Fibroblast of pulmonary artery (primary cell): ENCODE measurements at places on chromosomes 6 and 20.
A peak's percentile ranks its signal among the peaks of the same experiment; 100 is the strongest.

GRCh38 chr6:93036835-93037234, 382.5 kb downstream of the EPHA7 start:
- peak; percentile 59 for DNase-seq

- DNase-seq, result peak; percentile 3
Observed at GRCh38 chr6:9140951-9141460, 705.7 kb upstream of the SLC35B3 start.

DNA sequence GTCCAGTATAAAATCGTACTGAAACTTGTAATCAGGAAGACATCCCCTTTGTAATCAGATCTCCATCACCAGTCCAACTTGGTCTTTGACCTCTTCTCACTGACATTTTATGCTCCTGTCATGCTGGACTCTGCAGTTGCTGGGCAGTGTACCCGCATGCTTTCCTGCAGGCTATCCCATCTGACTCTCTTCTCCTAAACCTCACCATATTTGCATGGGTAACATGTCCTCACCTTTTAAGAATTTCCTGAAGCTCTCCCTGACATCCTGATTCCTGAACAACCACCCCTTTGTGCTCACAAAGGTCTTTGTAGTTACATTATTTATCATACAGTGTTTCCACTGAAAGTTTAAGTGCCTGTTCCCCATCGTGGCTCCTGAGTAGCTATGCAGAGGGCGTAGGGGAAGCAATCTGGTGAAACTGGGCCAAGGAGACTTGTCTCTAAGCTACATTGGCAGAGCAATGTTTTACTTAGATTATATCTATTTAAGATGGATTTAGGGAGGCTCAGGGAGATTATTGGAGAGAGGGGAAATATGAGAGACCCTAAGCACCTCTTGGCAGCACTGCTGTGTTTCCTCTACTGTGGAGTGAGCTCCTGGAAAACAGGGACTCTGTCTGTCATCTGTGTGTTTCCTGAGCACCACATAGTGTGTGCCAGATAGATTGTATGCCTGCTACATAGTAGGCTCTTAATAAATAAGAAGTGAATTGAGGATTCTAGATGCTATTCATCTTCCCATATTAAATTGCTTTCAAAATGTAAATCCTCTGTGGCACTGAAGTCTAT, 124.0 kb downstream of the LAMA2 start:
- peak; percentile 3 for DNase-seq

DNA sequence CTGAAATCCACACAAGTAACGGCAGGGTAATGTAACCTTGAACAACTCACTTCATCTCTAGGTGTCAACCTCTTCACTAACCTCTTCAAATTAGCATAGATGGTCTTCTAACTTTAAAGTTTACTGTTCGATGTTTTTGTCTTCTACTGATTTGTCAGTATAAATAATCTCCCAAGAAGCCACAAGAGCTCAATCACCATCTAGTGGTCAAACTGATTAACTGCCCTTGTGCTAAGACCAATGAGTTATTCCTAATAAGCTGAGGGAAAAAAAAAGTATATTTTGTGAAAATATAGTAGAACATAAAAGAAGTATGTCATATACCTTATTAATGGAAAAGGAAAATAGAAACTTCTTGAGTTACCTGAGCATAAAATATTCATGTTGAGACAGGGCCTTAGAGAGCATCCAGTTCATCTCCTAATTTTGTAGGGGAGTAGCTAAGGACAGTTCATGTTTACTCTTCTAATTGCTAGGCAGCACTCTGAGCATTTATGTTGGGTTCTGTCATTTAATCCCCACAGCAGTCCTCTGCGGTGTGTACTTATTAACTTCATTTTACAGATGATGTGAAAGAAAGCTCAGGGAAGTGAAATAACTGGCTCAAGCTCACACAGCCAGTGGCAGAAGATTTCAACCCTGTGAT, 317.1 kb downstream of the ESR1 start:
- DNase-seq, result peak; percentile 84

DNA sequence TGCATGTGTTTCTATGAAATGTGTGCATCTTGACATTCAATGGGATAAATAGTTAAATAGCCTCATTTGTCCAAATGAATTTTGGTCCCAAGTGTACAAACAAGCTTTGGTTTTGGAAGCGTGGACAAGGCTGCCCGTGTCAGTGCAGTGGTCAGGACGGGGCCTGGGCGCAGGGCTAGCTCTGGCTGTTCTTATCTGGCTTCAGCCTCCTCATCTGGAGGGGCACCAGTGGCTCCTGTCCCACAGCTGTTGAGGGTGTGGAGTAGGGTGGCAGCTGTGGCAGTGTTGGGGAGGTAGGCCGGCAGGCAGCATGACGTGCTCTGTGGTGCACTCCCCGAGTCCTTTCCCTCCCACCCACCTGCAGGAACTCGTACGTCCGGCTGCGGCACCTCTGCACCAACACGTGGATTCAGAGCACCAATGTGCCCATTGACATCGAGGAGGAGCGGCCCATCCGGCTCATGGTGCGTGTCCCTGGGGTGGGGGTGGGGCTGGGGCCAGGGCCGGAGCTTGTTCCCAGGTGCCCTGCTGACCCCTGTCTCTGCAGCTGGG, 43.5 kb downstream of the ITPR3 start:
- no peak for DNase-seq

DNA sequence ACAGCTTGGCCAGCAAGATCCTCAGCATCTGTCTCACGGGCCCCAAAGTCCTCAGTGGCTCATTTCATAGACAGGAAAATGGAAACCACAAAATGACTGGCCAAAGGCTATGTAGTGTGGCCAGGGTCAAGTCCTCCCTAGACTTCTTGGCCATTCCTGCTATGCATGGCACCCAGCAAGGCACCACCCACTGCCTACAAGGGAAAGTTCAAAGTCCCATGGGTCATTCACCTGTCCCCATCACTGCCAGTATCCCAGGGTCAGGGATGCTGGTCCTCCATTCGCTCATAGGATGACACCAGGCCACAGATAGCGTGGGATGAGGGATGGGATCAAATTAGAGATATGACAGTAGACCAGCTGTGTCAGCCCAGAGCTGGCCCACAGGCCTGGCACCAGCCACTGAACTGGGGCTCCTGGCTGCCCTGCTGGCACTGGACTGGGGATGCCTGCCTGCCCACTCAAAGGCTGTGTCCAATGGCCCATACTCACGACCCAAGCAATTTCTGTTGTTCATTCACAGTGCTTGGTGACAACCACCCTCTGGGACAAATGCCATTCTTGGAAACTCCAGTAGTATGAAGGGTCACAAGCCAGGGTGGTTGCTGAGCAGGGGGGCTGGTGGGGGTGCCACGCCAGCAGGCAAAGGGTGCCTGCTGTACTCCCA, 11.6 kb downstream of the ADISSP start:
- DNase-seq, result no peak

DNA sequence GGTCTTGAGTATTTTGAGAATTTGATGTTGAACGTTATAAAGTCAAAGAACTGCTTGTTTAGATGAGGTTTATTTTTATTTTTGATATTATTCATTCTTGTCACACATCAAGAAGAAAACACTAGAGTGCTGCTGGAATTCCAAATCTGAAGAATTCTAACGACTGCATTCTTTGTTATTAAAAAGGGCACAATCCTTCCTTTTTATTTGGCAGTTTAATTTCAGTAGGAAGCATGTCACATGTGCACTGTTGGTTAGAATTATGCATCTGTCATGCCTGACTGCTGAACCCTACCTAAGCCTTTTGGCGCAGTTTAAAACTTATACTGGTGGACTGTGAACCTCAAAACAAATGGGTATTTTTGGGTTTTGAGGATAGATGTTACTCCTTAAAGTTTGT, 4.0 kb downstream of the ID4 start:
- no peak for DNase-seq

DNA sequence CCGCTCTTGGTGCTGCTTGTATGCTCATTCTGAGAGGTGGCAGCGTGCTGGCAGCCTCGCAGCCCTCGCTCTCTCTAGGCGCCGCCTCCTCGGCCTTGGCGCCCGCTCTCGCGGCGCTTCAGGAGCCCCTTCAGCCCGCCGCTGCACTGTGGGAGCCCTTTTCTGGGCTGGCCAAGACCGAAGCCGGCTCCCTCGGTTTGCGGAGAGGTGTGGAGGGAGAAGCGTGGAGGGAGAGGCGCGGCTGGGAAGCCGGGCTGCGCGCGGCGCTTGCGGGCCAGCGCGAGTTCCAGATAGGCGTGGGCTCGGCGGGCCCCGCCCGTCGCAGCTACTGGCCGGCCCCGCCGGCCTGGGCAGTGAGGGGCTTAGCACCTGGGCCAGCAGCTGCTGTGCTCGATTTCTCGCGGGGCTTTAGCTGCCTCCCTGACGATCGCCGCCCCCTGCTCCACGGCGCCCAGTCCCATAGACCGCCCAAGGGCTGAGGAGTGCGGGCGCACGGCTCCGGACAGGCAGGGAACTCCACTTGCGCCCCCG, 19.5 kb upstream of the FAM8A1 start:
- DNase-seq, result peak; percentile 40

GRCh38 chr20:45872626-45873025, 8.4 kb upstream of the ZSWIM1 start:
- no peak for DNase-seq

GRCh38 chr6:71320041-71320440, 31.4 kb downstream of the OGFRL1 start:
- DNase-seq, result no peak

DNA sequence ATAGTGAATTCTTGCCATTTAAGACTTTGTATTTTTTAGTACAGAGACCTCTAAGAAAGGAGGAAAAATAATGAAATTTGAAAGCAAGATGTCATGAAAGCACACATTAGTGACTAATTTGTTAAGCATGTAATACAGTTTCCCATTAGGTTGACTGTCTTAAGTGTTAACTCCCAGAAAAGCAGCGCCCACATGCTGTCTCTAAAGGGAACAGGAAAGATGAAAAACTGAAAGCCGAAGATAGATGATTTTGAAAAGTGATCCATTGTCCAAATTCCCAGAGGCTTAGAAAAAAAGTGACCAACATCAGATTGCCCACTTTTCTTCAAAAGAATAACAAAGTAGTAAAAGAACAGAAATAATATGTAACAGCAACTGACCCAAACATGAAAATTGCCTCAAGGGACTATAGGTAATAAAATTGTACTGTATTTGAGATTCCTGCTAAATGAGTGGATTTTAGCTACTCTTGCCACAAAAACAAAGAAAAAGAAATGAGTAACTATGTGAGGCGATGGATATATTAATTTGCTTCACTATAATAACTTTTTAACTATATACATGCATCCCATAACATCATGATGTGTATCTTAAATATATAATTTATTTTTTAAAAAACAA, 83.2 kb upstream of the OGFRL1 start:
- no peak for DNase-seq

DNA sequence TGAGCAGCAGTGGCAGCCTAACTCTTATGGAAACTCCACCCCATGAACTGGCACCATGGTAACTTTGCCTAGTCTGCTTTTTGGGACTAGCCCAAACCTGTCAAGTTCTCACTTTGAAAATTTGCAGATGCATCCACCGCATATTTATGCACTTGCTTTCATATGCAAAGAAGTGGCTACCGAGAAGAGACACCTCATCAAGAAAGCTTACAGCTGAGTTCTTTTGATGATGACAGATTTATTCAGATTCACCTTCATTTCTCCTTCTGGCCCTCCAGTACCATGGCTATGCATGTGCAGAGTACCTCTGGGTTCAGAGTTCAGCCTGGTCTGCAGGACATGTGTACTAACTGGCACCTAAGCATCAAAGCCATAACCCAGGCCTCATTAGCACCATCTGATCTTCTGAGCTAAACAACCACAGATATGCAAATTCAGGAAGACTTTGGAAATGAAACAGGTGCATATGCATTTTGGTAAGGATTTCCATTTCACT, 154.3 kb upstream of the TENT5A start:
- DNase-seq, result no peak

DNA sequence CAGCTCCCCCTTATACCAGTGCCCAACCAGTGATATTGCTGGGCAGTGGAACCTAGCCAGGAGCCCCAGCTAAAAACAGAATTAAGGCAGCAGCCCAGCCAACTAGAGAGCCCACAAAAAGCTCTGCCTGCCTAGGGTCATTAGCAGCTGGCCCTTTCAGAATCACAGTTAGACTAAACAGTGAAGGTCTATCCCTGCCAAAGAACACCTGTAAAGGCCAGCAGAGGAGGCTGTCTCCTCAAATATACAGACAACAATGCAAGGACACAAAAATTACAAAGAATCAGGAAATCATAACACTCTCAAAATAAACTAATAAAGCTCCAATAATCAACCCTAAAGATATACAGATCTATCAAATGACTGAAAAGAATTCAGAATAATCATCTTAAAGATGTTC, 77.8 kb upstream of the HTR1E start:
- no peak for DNase-seq

DNA sequence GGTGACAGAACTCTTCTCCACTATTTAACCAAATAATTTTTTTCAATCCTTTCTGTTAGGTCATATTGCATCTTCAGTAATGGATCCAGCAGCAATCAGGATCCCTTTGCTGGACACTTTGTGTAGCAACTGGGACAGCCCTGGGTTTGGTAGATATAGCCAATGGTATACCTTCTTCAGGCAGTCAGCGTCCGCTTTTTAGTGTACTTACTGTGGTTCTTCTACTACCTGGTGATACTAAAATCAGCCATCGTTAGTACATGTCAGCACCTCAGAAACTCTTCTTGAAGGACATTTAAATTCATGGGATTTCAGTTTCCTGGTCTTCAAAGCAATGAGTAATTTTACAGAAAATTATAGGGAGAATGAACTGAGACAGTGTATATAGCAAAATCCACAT, 93.5 kb downstream of the ADGRG6 start:
- no peak for DNase-seq

- DNase-seq, result peak; percentile 52
Observed at GRCh38 chr6:142413111-142413510, 111.3 kb downstream of the ADGRG6 start.

DNA sequence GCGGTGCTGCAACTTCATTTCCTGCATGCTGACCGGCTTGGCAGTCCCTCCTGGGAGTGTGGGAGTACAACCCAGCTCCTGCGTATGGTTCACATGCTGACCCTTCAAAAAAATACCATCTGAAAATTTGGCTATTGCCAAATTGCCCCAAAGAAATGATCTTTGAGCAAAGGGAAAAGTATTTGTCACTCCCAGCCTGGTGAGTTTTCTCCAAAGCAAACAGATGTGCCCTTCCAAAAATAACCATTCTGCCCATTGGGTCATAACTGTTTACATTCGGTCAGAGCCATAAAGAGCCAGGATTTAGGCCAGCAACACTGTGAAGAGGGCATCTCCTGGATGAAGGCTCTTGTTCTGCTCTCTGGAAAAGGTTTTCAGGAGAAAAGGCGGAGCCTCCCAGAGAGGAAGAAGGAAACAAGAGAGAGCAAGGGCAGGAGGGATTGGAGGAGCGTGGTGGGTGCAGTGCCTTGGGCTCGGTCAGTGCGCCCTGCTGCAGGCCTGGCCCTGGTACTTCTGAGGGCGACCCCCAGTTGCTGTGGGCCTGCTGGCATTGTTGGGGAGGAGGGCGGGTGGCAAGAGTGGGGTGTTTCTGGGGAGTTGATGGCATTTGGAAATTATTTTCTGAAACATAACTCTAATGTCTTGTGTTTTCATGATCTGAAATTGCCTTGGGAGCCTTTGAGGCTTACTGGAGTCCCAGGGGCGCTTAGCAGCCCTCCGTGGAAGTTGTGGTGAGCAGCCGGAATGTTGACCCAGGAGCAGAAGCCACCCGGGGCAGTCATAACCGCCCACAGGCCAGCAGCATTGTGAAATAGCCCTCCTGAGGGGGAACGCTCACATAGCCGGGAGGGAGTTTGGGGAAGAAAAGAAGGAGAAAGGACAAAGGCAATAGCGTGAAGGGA, 248.4 kb downstream of the MYLK4 start:
- DNase-seq, result no peak

- no peak for DNase-seq
Observed at GRCh38 chr20:42756991-42757390, 432.7 kb downstream of the PTPRT start.

GRCh38 chr6:81384921-81385320, 367.6 kb downstream of the TENT5A start:
- no peak for DNase-seq
